ENCODE measurements at places on chromosomes 12 and 14.

DNA sequence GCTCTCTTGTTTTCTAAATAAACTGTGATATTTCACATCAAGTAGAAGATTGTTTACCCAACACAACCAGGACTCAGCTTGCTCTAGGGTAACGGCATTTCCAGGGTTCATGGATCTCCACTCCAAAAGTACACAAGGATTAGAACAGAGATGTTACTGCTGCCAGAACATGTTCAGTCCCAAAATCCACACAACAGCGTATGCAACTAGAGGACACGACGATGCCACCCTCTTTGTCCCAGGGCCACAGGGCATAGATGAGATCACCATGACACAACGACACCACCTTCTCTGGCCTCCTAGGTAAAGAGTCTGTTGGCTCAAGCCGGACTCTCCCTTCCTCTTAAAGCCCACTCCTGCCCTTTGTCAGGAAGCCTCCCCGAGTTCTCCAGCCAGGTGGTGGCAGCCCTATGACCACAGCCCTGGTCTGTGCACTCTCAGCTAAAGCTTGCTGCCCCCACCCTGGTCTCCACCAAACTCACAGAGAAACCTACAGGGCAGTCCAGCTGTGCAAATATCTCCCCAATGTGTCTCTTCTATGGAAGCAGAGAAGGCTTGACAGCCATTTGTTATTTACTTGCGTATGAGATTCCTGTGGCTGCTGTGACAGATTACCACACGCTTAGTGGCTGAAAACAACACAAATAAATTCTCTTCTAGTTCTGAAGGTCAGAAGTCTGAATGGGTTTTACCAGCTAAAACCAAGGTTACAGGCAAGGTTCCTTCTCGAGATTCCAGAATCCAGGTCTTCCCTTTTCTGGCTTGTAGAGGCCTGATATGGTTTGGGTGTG, 10.3 kb downstream of the CLMN start:
- no peak for DNase-seq

DNA sequence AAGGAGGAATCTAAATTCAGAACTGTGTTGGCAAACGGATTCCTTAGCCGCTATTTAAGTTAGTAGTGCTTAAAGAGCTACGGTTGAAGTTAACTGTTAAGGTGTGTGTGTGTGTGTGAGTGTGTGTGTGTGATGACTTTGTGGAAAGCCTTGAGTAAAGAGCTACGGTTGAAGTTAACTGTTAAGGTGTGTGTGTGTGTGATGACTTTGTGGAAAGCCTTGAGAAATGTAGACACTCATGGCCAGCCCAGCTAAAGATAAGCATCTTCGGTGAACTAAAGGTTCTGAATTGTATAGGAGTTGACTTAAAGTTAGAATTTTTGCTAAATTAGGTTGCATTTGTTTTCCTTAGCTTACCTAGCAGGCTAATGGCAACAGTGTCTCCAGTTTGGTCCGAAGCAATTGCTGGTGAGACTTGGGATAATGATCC, 1.4 kb downstream of the KTN1 start:
- DNase-seq: no peak

DNA sequence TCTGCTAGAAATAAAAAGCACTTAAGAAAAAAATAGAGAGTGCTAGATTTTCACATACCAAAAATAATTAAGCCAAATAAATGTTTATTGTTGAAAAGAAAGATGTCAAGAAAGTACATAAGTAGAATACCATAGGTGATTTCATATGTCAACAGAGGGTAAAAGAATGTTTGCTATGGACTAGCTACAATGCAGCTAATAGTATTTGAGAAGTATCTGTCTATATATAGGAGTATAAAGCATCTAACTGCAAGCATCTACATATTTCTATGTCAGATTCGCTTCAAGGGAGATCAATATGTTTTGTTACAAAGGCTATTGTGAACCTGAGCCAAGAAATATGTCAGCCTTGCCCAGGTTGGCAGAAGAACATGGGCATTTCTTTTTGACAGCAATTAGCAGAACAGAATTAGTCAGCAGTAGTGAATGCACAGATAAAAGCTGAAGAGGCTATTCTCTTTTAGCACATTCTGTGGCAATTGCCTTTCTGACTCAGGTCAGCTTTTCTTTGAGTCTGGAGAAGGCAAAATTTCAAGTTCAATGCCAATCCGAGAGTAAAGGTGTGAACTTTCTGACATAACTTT, 140.1 kb downstream of the ALG10B start:
- DNase-seq: no peak

DNA sequence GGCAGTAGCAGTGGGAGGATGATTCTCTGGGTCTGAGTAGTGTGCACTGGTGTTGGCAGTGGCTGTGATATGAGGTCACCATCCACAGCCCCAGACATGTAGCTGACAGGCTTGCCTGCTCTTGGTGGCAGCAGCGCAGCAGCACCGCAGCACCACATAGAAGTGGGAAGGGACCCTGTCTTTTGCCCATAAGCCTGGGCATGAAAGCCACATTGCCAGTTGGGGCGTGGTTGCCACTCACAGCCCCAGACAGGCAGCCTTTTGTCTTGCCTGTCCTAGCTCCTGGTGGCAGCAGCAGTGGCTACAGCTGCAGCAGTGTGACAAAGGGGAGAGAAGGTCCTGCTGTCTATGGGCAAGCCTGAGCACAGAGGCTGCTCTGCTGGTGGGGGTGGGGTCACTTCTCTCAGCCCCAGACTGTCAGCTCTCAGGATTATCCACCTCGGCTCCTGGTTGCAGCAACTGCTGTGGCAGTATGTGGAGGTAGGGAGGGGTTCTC, 71.5 kb downstream of the BRMS1L start:
- DNase-seq: no peak

Data from activated T-cell treated with anti-CD3 and anti-CD28 coated beads for 4 hours (primary cell).